ENCODE measurements at places on chromosomes 7 and 10.
A peak's percentile ranks its signal among the peaks of the same experiment; 100 is the strongest.

- no peaks in the 10 kb centered on the region for H3K4me1 ChIP-seq
- no peak overlapping the region for H3K4me3 ChIP-seq
- H3K27ac ChIP-seq, result no peak overlapping the region
Observed at GRCh38 chr7:70631718-70632117, 500.2 kb upstream of the GALNT17 start.

GRCh38 chr10:30565449-30565848 lies 64.1 kb downstream of the LYZL2 start:
- no peak overlapping the region for H3K27ac ChIP-seq
- no peaks in the 10 kb centered on the region for H3K36me3 ChIP-seq
- DNase-seq, result no peak
- H3K4me1 ChIP-seq, result no peaks in the 10 kb centered on the region

GRCh38 chr7:109582211-109582610 lies 1012.5 kb downstream of the DNAJB9 start:
- no peaks in the 10 kb centered on the region for H3K27me3 ChIP-seq
- H3K4me1 ChIP-seq, result no peaks in the 10 kb centered on the region
- no peak overlapping the region for H3K4me3 ChIP-seq
- no peaks in the 10 kb centered on the region for H3K36me3 ChIP-seq
- DNase-seq, result no peak

DNA sequence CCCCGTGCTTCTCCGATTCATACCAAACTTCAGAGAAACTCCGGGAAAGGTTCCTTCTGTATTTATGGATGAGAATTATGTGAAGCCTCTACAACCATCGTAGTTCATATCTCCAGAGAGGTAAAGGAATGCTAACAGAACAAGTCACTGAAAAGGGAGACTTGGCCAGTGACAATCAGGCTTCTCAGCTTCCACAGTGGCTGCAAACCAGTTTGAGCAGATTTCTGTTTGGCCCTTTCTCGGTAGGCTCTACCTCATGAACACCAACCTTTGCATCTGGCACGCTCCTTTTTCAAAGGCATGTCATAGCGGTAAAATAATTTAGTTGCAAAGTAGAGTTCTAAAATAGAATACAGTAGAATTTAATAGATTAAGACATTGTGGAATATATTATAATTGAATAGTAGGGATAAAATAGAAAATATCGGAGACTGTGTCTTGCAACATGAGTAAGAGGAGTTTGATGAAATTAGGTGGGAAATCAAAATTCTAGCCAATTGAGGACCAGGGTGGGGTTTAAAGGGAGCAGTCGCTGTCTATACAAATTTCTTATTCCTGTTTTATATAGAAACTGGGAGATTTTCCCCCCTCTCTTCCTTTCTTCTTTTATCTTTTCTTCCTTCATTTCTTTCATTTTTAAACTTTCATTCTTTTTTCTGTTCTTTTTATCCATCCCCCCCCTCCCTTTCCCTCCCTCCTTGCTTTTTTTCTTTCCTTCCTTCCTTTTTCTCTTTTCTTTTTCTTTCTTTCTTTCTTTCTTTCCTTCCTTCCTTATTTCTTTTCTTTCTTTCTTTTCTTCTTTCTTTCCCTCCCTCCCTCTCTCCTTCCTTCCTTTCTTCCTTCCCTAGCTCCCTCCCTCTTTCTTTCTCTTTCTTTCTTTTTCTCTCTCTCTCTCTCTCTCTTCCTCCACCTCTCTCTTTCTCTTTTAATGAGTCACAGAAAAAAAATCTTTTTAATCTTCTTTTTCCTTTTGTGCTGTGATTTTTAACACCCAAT lies 161.5 kb upstream of the KLF6 start:
- no peaks in the 10 kb centered on the region for H3K4me1 ChIP-seq
- H3K4me3 ChIP-seq, result no peak overlapping the region
- H3K27me3 ChIP-seq, result no peaks in the 10 kb centered on the region
- no peaks in the 10 kb centered on the region for H3K36me3 ChIP-seq
- DNase-seq, result no peak

- no peaks in the 10 kb centered on the region for H3K4me1 ChIP-seq
- H3K27ac ChIP-seq, result no peak overlapping the region
- H3K36me3 ChIP-seq, result peaks cover 91% of the 10 kb centered on the region
- no peaks in the 10 kb centered on the region for H3K27me3 ChIP-seq
- no peak for DNase-seq
Observed at GRCh38 chr7:22123139-22123538, 177.4 kb upstream of the CDCA7L start.

GRCh38 chr7:144834641-144835144 lies 1.2 kb downstream of the TPK1 start:
- H3K27me3 ChIP-seq, result no peaks in the 10 kb centered on the region
- H3K4me3 ChIP-seq, result peak overlapping the region; percentile 75
- H3K4me1 ChIP-seq, result no peaks in the 10 kb centered on the region
- H3K36me3 ChIP-seq, result no peaks in the 10 kb centered on the region

DNA sequence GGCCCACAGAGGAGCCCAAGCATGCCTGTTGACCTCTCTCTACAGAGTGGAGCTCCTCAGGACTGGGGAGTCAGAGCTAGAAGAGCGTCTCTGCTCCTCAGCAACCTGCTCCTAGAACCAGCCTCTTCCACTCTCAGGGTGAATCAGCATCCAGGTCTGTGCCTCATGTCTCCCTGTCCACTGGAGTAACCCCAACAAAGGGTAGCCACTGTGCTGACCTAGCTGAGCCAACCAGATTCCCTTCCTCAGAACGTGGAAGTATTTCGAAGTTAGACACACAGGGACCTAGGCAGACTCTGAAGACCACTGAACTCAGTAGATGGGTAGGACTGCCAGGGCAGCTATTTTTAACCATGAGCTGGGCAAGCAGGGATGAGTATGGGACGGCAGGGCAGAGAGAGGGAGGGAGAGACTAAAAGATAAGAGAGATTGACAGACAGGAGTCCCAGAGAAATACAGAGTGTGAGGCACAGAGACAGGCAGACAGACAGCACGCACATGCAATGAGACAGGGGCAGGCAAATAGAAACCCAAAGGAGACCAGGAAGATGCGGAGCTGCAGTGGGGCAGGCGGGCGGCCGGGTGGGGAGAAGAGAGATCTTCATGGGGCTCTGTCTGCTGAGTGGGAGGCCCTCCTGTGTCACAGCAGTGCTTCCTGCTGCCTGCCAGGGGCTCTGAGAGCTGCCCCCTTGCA lies 56.7 kb downstream of the OSBPL3 start:
- no peaks in the 10 kb centered on the region for H3K36me3 ChIP-seq
- DNase-seq, result no peak
- no peak overlapping the region for H3K4me3 ChIP-seq
- H3K4me1 ChIP-seq, result no peaks in the 10 kb centered on the region

DNA sequence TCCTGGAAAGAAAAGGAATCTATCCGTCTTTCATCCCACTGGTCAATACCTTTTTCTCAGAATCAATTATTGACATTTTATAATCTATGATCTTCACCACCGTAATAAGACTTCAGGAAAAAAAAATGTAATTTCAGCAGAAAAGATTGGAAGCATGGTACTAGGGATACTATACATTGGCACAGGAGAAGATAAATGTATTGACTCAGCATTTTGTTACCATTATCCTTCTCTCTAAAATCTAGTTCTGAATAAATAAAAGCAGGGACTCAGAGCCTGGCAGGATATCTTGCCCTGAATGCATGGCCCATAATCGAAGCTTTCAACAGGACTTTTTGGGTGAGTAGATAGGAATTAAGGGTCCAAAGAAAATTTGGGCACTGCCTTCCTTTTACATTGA lies 120.7 kb downstream of the LRRTM3 start:
- no peak overlapping the region for H3K27ac ChIP-seq
- no peaks in the 10 kb centered on the region for H3K4me1 ChIP-seq
- H3K4me3 ChIP-seq, result no peak overlapping the region
- DNase-seq, result no peak

DNA sequence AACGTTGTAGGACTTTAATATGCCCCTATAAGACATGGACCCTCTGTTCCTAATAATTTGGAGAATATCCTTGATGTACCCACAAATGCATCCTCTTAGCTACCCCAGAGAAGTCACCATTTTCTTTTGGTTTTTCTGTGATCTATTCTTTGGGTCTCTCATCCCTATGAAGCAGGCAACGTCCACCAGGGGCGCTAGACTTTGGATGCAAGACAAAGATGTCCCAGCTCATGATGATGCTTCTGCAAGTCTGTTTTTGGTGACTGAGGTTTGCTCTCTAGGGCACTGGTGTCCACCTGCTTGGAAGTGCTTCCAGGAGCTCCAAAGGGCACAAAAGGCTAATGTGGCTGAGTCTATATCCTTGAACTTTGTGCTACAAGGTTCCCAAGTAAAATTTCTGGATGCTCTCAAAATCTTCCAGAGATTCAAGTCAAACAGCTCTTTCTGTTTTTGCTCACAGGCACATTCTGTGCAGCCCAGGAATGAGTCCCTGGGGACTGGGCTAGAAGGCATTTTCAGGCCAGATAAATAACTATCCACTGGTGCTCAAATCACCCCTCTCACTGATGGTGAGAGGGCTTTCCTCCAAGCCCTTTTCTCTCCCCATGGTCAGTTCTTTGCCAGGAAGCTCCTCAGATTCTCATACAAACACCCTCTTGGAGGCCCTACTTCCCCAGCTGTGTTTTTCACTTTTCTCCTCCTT lies 166.4 kb downstream of the C7orf25 start:
- H3K27ac ChIP-seq, result no peak overlapping the region
- H3K36me3 ChIP-seq, result no peaks in the 10 kb centered on the region
- no peaks in the 10 kb centered on the region for H3K27me3 ChIP-seq
- no peak overlapping the region for H3K4me3 ChIP-seq

DNA sequence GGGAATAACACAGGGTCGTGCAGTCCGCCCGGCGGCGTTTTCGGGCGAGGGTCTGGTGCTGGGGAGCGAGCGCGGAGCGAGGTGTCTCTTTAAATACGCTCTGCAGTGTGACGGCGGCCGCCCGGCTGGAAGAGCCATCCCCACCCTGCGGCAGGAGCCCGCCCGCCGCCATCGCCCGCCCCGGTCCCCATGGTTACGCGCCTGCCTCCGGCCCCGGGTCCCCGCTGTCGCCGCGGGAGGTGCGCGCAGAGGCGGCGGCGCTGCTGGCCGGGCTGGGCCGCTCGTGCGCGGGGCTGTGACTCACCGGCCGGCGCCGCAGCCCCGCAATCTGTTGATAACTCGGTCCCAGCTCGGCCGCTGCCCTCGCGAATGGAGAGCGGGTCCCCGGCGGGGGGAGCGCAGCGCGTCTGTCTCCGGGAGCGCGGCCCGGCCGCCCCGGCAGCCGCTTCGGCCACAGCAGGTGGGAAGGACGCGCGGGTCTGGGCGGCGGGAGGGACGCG lies at the start of gene ADGRA1:
Gene ADGRA1 (plus strand): TSS at position 246 of the 500 bp plus-strand sequence. CDS start 986 bp downstream, outside the sequence.
- H3K27ac ChIP-seq, result no peak within 1 kb of the TSS
- H3K27me3 ChIP-seq, result peaks cover 96% of the 10 kb centered on the region
- H3K36me3 ChIP-seq, result no peaks in the 10 kb centered on the region
- DNase-seq, result no peak
- no peaks in the 10 kb centered on the region for H3K4me1 ChIP-seq
- H3K4me3 ChIP-seq, result no peak within 1 kb of the TSS

GRCh38 chr10:92753865-92754264 lies 64.1 kb downstream of the HHEX start:
- H3K27me3 ChIP-seq, result no peaks in the 10 kb centered on the region
- DNase-seq, result no peak
- no peak overlapping the region for H3K27ac ChIP-seq
- no peaks in the 10 kb centered on the region for H3K36me3 ChIP-seq
- no peak overlapping the region for H3K4me3 ChIP-seq

- no peak overlapping the region for H3K4me3 ChIP-seq
- no peaks in the 10 kb centered on the region for H3K27me3 ChIP-seq
- H3K36me3 ChIP-seq, result no peaks in the 10 kb centered on the region
- no peak overlapping the region for H3K27ac ChIP-seq
- no peak for DNase-seq
- no peaks in the 10 kb centered on the region for H3K4me1 ChIP-seq
Observed at GRCh38 chr7:141342621-141343408, 208.4 kb upstream of the AGK start.

GRCh38 chr7:90250601-90251303 lies 5.8 kb downstream of the CFAP69 start:
- no peaks in the 10 kb centered on the region for H3K27me3 ChIP-seq
- H3K36me3 ChIP-seq, result no peaks in the 10 kb centered on the region
- H3K4me3 ChIP-seq, result no peak overlapping the region
- H3K27ac ChIP-seq, result peak overlapping the region; percentile 53
- no peak for DNase-seq

- H3K27me3 ChIP-seq, result no peaks in the 10 kb centered on the region
- no peak overlapping the region for H3K27ac ChIP-seq
- H3K4me3 ChIP-seq, result no peak overlapping the region
- no peak for DNase-seq
- H3K36me3 ChIP-seq, result no peaks in the 10 kb centered on the region
- H3K4me1 ChIP-seq, result no peaks in the 10 kb centered on the region
Observed at GRCh38 chr10:30725661-30726060, 96.1 kb upstream of the LYZL2 start.

- H3K36me3 ChIP-seq, result no peaks in the 10 kb centered on the region
- H3K27ac ChIP-seq, result no peak overlapping the region
- no peak for DNase-seq
Observed at GRCh38 chr7:68457481-68457880, 1140.8 kb upstream of the AUTS2 start.

DNA sequence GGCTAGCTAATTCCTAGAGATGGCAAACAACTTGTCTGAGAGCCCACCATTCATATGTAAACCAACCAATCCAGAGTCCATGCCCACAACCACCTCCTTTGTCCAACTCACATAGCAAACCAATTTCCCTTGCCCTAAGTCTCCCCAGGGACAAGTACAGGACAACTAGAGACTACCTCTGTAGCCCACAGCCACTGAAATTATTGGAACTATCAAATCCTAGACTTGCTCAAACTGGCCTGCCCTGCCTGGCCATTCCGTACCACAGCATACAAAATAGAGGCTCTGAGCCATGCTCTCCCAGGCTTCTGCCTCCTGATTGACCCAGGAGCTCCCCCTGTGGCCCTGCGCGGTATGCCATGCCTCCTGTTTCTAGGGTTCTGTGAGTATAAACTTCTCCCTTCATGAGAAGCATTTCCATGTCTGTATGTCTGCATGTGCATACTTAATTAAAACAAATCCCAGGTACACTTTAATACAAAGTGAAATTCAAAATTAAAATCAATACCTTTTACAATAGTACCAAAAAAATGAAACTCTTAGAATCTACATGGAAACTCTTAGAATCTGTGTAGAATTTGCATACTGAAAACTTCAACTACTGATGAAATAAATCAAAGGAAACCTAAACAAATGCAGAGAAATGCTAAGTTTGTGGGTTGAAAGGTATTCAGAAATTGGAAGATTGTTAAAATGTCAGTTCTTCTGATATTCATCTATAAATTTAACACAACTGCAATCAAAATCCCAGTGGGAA lies 4.0 kb upstream of the HECW1 start:
- H3K27me3 ChIP-seq, result peaks cover 15% of the 10 kb centered on the region
- no peak overlapping the region for H3K4me3 ChIP-seq
- DNase-seq, result no peak

DNA sequence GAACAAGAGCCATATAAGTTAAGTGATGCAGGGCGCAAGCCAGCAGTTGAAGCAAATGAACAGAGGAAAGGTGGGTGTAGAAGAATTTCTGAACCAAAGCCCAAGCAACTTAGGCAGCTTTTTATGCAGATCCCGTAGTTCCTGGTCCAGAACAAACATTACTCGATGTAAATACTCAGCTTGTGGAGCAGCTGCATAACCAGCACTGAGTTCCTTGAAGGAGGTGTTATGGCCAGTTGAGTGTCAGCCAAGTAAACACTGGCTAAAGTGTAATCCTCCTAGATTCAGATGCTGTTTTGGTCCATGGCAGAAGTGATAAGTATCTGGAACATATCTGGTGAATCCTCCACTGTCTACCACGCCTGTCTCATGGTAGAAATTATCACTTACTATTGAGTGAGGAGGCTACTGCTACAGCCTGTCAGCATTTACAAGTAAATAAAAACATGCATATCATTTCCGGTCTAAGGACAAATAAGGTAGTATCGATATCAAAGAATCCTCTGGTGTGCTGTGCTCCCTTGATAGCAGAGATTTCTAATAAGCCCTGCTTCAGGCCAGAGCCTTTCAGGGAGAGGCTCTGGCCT lies 213.9 kb downstream of the DYNC1I1 start:
- no peak overlapping the region for H3K4me3 ChIP-seq
- no peaks in the 10 kb centered on the region for H3K36me3 ChIP-seq
- H3K27me3 ChIP-seq, result no peaks in the 10 kb centered on the region
